Left lung (tissue), 14 donors: ENCODE measurements at places on chromosomes 2 and 18. TPM values are rescaled to one million over a fixed set of nuclear protein-coding genes. Genes with fewer than 3 reads are reported as not detected.

The CNTNAP5 gene
- total RNA-seq = not detected

DNA sequence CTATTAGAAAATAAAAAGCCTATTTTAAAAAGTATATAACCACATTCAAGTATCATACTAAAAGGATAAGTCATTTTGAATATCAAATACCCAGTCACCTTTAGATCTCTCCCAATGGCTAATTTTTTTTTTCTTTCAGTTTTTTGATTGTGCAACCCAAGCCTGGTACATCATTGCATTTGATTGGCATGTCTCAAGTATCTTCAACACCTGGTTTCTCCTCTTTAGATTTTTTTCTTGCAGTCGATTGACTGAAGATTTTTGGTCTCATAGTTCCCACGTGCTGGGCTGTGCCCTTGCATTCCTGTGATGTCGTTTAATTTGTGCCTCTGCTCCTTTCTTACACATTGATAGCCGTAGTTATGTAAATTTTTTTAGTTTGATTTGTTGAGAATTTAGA, 40.7 kb downstream of the ATIC start:
- no peak for DNase-seq
- no peaks in the 10 kb centered on the region for H3K4me1 ChIP-seq
- no peaks in the 10 kb centered on the region for H3K36me3 ChIP-seq
- no peak overlapping the region for H3K27ac ChIP-seq
- no peak overlapping the region for H3K4me3 ChIP-seq

GRCh38 chr2:11371092-11371937, 26.9 kb upstream of the ROCK2 start:
- no peak for DNase-seq
- H3K4me1 ChIP-seq = peaks cover 10% of the 10 kb centered on the region
- H3K27me3 ChIP-seq = no peaks in the 10 kb centered on the region
- H3K36me3 ChIP-seq = no peaks in the 10 kb centered on the region
- no peak overlapping the region for H3K27ac ChIP-seq

GRCh38 chr2:188767176-188767575, 207.0 kb upstream of the COL3A1 start:
- H3K4me1 ChIP-seq = no peaks in the 10 kb centered on the region
- H3K27me3 ChIP-seq = no peaks in the 10 kb centered on the region
- no peaks in the 10 kb centered on the region for H3K36me3 ChIP-seq
- no peak for DNase-seq
- no peak overlapping the region for H3K4me3 ChIP-seq

DNA sequence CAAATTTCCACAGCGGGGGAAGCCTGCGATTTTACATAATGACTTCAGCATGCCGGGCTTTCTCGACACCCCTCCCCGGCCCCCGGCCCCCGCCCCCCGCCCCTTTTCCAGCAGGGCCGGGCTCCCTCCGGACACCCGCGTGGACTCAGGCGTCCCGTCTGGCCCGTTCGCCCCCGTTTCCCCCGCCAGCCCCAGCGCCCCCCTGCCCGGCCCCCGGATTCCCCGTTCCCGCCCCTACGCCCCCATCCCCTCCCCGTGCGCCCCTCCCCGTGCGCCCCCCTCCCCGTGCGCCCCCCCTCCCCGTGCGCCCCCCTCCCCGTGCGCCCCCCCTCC, 456 bp upstream of the NFATC1 start:
- no peaks in the 10 kb centered on the region for H3K36me3 ChIP-seq
- peak overlapping the region; percentile 45 for H3K4me3 ChIP-seq
- peaks cover 16% of the 10 kb centered on the region for H3K4me1 ChIP-seq
- DNase-seq = no peak

DNA sequence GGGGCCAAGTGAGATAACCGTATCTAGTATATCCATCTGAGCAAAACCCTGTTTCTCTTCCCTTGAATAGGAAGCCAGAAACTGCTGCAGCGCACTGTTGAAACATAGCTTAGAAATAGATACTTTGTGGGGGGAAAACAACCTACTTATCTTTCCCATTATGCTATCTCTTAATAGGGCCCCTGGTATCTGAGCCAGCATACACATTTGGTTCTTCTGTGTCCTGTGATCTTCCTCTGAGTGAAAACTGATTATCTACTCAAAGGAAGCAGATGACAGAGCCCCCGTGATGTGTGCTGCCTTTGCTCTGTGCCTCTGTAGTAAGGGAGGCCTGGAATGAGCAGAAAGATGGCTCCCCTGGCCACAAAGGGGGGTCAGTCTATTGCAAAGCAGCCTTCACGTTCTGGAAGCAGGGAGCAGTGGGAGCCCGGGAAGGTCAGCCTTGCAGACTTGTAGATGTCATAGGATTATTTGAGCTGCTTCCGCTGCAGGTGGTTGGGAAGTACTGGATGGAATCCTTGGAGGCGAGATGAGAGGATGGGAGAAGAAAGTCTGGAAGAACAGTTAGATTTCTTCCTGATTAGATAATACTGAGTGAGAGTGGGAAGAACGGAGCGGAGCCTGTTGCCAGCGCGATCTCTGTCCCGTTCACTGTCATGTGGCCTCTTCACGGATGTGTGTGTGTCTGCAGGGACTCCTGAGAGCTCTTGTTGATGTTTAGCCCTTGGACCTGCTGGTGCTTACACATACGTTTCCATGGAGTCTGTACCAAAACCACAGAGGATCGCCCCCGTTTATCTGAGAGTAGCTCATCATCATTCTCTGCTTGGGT, 150.1 kb downstream of the AGAP1 start:
- H3K27ac ChIP-seq = no peak overlapping the region
- no peaks in the 10 kb centered on the region for H3K36me3 ChIP-seq
- no peak for DNase-seq

- no peaks in the 10 kb centered on the region for H3K4me1 ChIP-seq
- DNase-seq = no peak
- no peak overlapping the region for H3K4me3 ChIP-seq
- no peak overlapping the region for H3K27ac ChIP-seq
- no peaks in the 10 kb centered on the region for H3K36me3 ChIP-seq
- no peaks in the 10 kb centered on the region for H3K27me3 ChIP-seq
These were observed 18.2 kb downstream of the IGFBP2 start for GRCh38 chr2:216651351-216651881.
